ENCODE measurements at places on chromosomes 3 and 15. TPM values are rescaled to one million over a fixed set of nuclear protein-coding genes. Genes with fewer than 3 reads are reported as not detected.

SMCO1 gene
- total RNA-seq, result not detected

DNA sequence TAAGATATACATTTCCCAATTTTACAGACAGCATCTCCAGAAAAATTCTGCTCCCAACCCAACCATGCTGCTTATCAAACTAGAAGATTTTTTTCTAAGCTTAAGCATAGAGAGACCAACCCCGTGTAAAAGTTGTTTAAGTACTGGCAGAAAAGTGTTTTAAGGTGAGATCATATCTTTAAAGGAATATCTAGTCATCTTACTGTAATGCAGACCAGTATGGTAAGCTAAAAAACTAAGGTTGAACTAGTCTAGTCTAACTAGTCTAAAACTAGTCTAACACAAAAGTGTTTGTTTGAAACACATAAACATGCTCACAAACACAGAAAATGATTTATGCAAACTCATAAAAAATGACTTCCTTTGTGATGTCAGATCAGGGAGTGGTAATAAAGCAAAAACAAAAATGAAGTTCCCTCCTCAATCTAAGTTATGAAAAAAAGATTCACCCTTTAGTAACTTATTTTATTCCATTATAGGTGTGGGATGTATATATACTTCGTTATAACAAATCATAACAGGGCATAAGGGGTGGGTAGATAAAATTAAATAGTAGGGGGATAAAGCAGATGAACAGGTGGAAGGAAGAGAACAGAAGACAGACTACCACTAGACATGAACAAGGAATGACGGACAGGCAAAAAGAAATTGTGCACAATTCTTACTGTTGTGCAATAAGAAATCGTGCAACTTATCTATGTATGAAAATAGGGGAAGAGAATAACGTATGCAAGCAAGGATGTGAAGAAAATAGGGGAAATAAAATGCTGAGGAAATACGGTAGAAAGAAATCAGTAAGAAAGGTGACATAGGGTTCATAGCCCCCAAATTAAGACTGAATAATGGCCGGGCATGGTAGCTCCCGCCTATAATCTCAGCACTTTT lies 10.0 kb downstream of the MYO5A start:
- no peak overlapping the region for H3K4me3 ChIP-seq
- H3K36me3 ChIP-seq, result no peaks in the 10 kb centered on the region
- DNase-seq, result no peak
- no peaks in the 10 kb centered on the region for H3K27me3 ChIP-seq

DNA sequence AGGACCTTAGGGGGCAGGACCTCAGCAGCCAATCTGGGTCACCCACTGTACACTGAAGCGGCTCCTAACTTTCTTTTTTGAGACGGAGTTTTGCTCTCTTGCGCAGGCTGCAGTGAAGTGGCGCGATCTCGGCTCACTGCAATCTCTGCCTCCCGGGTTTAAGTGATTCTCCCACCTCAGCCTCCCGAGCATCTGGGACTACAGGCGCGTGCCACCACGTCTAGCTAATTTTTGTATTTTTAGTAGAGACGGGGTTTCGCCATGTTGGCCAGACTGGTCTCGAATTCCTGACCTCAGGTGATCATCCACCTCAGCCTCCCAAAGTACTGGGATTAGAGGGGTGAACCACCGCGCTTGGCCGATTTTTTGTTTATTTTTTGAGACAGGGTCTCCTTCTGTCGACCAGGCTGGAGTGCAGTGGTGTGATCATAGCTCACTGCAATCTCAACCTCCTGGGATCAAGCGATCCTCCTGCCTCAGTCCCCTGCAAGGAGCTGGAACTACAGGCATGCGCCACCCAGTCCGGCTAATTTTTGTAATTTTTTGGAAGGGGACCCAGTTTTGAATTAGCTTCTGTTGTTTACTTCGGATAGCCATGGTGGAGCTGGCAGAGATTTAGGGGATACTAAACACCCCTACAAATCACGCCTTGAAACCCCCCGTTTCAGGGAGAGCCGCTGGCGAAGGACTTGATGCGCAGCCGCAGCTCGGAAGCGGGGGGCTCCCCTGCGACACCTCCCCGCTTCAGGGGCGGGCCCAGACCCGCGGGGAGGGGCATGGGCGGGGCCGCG lies 1.5 kb upstream of the CLK3 start:
- H3K36me3 ChIP-seq, result peaks cover 9% of the 10 kb centered on the region
- H3K27ac ChIP-seq, result peak overlapping the region; percentile 100

CCNL1 gene
- 58.3 TPM for total RNA-seq

All from esophagus muscularis mucosa (tissue), 4 donors.